ENCODE measurements at places on chromosomes 1 and 21. TPM values are rescaled to one million over a fixed set of nuclear protein-coding genes. Genes with fewer than 3 reads are reported as not detected.

DNA sequence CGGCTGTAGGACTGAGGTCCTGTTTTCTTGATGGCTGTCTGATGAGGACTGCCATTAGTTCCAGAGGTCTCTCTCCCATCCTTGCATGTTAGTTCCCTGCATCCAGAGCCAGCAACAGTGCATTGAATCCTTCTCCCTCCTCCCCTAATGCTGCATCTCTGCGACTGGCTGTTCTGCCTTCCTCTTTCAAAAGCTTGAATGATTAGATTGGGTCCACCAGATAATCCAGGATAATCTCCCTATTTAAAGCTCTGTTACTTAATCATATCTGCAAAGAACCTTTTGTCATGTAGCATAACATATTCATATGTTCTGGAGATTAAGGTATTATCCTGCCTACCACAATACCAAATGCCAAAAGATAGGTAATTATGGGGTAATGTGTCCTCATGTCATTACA lies 377.5 kb downstream of the GPATCH2 start:
- H3K36me3 ChIP-seq, result no peaks in the 10 kb centered on the region
- DNase-seq, result no peak
- no peaks in the 10 kb centered on the region for H3K27me3 ChIP-seq
- no peak overlapping the region for H3K27ac ChIP-seq

DNA sequence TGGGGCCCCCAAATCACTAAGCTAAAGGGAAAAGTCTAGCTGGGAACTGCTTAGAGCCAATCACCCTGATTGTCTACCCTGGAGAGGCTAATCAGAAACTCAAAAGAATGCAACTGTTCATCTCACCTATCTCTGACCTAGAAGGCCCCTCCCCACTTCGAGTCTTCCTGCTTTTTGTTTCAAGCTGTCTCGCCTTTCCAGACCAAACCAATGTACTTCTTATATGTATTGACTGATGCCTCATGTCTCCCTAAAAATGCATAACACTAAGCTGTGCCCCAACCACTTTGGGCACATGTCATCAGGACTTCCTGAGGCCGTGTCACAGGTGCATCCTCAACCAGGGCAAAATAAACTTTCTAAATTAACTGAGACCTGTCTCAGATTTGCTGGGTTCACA lies 209.5 kb downstream of the APP start:
- H3K36me3 ChIP-seq, result peaks cover 18% of the 10 kb centered on the region
- H3K27ac ChIP-seq, result no peak overlapping the region
- peaks cover 10% of the 10 kb centered on the region for H3K4me1 ChIP-seq
- DNase-seq, result no peak
- no peaks in the 10 kb centered on the region for H3K27me3 ChIP-seq

Gene L1TD1
- total RNA-seq, result 10.1 TPM

- H3K27ac ChIP-seq, result no peak overlapping the region
- no peaks in the 10 kb centered on the region for H3K36me3 ChIP-seq
- no peak overlapping the region for H3K4me3 ChIP-seq
- no peaks in the 10 kb centered on the region for H3K27me3 ChIP-seq
- no peaks in the 10 kb centered on the region for H3K4me1 ChIP-seq
Measured at GRCh38 chr1:230016159-230016558, 50.9 kb upstream of the GALNT2 start.

- no peaks in the 10 kb centered on the region for H3K36me3 ChIP-seq
- H3K4me1 ChIP-seq, result peaks cover 5% of the 10 kb centered on the region
- DNase-seq, result no peak
- no peak overlapping the region for H3K27ac ChIP-seq
Measured at GRCh38 chr1:118504867-118505266, 319.8 kb upstream of the SPAG17 start.

- H3K4me1 ChIP-seq, result no peaks in the 10 kb centered on the region
- no peak for DNase-seq
- H3K27me3 ChIP-seq, result no peaks in the 10 kb centered on the region
- no peak overlapping the region for H3K27ac ChIP-seq
- no peaks in the 10 kb centered on the region for H3K36me3 ChIP-seq
Measured at GRCh38 chr1:238606896-238607295, 716.2 kb upstream of the ZP4 start.

DNA sequence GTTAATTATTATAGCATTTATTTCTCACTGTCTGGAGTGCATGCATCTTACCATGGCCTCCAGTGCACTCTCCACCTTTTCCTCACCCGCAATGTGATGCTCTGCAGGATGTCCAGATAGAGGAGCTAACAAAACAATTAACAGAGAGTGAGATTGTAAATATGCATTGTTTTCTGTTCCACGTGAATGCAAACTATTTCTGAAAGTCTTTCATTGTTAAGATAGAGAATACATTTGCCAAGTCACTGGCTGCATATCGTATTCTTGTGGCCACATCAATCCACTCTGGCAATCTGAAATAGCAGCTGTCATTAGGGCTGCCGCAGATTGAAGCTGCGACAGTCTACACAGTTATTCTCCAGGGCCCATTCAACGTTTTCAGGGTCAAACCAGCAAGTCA lies 143.8 kb downstream of the DUSP10 start:
- DNase-seq, result no peak
- peaks cover 8% of the 10 kb centered on the region for H3K4me1 ChIP-seq
- no peak overlapping the region for H3K27ac ChIP-seq
- no peaks in the 10 kb centered on the region for H3K27me3 ChIP-seq

Gene DENND2D
- total RNA-seq, result not detected

- H3K27me3 ChIP-seq, result no peaks in the 10 kb centered on the region
- peaks cover 4% of the 10 kb centered on the region for H3K4me1 ChIP-seq
- DNase-seq, result no peak
- H3K4me3 ChIP-seq, result no peak overlapping the region
- H3K27ac ChIP-seq, result no peak overlapping the region
Measured at GRCh38 chr1:79322511-79323027, 316.0 kb upstream of the ADGRL4 start.

All from neural crest cell (in vitro differentiated cells).